Sigmoid colon (tissue), 7 donors: ENCODE measurements at places on chromosomes 11 and 22. TPM values are rescaled to one million over a fixed set of nuclear protein-coding genes. Genes with fewer than 3 reads are reported as not detected.

- peak overlapping the region; percentile 18 for H3K4me3 ChIP-seq
- H3K36me3 ChIP-seq = no peaks in the 10 kb centered on the region
- H3K4me1 ChIP-seq = peaks cover 50% of the 10 kb centered on the region
- peak overlapping the region; percentile 90 for H3K27ac ChIP-seq
- peak; percentile 68 for DNase-seq
- H3K27me3 ChIP-seq = no peaks in the 10 kb centered on the region
Measured at GRCh38 chr11:2315395-2316168, 13.8 kb downstream of the TSPAN32 start.

GRCh38 chr11:126488591-126489370 is 133.3 kb downstream of the ST3GAL4 start:
- DNase-seq = peak; percentile 41
- peaks cover 23% of the 10 kb centered on the region for H3K4me1 ChIP-seq
- H3K4me3 ChIP-seq = no peak overlapping the region
- H3K36me3 ChIP-seq = no peaks in the 10 kb centered on the region
- no peaks in the 10 kb centered on the region for H3K27me3 ChIP-seq

The MUC5AC gene
- polyA plus RNA-seq = not detected

DNA sequence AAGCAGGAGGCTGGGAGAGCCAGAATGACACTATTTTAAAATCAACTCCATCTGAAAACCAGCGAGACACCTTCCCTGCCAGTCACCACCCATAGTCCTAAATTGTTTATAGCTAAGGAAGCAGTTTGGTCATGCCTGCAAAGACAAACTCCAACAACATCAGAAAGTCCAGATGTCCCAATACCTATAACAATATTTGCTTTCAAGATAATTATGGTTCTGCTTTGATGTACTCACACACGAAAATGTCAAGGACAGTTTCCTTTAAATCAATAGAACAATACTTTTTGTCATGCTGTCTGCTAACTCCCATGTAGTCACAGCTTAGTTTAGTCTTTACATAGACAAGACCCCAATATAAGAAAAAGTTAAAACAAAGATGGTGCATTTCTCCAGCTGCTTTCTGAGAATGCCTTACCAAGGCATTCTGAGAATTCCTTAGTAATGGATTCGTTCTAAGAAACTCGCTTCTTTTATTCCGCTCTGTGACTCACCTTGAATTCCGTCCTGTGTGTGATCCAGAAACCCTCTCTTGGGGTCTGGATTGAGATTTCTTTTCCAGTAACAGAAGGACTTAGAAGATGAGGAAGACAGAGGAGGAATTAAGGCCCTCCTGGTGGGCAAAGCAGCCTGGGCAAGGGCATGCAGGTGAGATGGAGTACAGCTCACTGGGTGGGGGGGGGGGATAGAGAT is 9.6 kb upstream of the SCGB2A2 start:
- no peak for DNase-seq
- H3K4me1 ChIP-seq = no peaks in the 10 kb centered on the region
- H3K36me3 ChIP-seq = no peaks in the 10 kb centered on the region
- no peak overlapping the region for H3K4me3 ChIP-seq
- no peak overlapping the region for H3K27ac ChIP-seq
- no peaks in the 10 kb centered on the region for H3K27me3 ChIP-seq

The PYGM gene
- 2.1 TPM for polyA plus RNA-seq

DNA sequence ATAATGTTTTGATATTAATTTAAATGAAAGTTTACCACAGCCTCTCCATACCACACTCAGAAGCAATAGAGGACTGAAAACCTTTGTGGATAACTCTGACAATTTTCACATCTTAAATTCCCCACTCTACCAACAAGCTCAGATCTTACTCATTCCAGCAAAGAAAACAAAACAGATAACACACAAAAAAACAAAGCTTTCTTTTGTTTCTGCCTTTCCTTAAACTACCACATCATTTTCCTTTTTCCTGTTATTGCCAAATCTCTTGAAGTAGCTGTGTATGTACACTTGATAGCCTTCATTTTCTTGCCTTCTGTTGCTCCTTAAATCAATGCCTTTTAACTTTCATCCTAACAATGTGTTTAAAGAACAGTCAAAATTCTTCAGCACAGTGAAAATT is 484.9 kb downstream of the NTM start:
- no peaks in the 10 kb centered on the region for H3K4me1 ChIP-seq
- H3K36me3 ChIP-seq = no peaks in the 10 kb centered on the region
- no peak for DNase-seq
- no peak overlapping the region for H3K27ac ChIP-seq
- H3K4me3 ChIP-seq = no peak overlapping the region

DNA sequence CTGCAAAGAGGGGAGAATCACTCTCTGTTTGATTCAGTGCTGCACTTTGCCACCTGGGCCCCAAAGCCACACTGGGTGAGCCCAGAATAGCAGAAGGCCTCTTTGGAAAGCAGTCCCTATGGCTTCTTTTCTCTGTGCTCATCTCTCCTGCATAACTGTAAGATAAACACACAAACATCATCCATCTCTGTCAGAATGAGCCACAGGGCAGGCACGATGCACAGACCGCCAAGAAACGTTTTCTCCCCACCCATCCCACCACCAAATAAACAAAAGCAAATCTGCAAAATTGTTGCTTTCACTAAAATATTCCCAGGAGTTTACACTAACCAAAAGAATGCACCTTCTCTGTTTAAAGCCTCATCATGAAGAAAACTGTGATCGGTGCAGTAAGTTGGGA is 196.4 kb upstream of the POU2AF2 start:
- no peak overlapping the region for H3K27ac ChIP-seq
- no peaks in the 10 kb centered on the region for H3K27me3 ChIP-seq
- no peak overlapping the region for H3K4me3 ChIP-seq
- no peaks in the 10 kb centered on the region for H3K36me3 ChIP-seq

DNA sequence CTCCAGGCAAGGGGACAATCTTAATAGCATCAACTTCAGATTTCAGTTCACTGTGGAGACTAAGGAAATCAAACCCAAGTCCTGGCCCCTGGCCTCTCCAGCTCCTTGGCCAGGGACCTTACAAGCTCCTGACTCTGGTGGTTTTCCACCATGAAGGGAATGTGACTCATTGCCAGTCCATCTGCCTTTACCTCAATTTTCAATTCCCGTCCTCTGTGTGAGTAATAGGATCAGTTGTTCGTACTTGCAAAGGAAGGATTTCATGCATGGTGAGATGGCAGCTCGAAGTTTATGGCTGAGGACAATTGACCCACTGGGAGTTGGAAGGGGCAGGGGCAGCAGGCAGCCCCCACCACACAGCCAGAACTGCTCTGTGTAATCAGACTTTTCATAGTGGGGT is 42.5 kb downstream of the INSC start:
- H3K4me3 ChIP-seq = no peak overlapping the region
- H3K4me1 ChIP-seq = no peaks in the 10 kb centered on the region
- DNase-seq = no peak
- no peaks in the 10 kb centered on the region for H3K36me3 ChIP-seq
- no peak overlapping the region for H3K27ac ChIP-seq
